Stimulated activated CD8-positive, alpha-beta memory T cell treated with anti-CD3 and anti-CD28 coated beads, Interleukin-7, amount 100 ng/mL, for 4 hours (primary cell): ENCODE measurements at places on chromosomes 2 and 18.

DNA sequence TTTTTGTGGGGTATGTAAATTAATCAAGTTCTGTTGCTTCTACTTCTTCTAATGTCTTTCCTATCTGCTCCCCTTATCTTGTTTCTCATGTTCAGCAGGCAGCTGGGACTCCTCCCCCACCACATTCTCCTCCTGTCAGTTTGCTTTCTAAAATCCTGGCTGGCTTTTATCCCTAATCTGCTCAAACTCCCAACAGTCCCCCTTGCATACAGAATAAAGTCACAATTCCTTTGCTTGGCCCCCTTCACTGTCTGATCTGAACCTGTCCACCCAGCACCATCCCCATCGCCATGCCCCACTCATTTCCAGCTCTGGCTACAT, 2.2 kb downstream of the CFAP221 start:
- DNase-seq: no peak

GRCh38 chr2:71785516-71785981, 332.2 kb downstream of the DYSF start:
- no peak for DNase-seq

GRCh38 chr2:53230691-53231090, 536.9 kb upstream of the CHAC2 start:
- DNase-seq: no peak

GRCh38 chr18:36813824-36814223, 15.0 kb downstream of the TPGS2 start:
- DNase-seq: no peak

DNA sequence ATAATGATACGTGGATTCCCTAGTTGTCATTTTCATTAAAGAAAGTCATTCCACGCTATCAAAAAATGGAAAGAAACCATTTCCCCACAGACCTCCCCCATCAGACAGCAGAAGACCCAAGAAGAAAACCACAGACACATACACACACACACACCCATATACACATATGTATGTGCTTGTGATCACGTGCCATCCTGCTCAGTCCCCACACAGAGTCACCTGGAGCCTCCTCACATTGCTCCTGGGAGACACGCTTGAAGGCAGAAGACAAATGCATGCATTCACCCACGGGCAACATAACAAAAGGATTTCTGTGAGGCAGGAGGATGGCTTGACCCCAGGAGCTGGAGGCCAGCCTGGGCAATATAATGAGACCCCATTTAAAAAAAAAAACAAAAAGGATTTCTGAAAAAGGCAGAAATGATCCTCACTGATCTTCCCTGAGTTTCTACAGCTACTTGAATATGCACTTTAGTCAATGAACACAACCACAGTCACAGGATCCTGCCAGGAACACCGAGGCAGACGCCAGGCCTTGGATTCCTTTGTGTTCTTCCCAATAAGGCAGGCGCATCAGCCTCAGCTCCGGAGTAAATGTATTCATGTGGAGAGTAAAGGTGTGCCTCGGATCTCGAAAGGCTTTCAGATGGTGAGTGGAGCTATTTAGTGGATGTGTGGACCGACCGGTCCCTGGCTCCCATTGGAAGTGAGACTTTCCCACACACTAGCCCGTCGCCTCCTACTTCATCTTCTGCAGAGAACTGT, 21.0 kb downstream of the TGFBRAP1 start:
- DNase-seq: no peak

DNA sequence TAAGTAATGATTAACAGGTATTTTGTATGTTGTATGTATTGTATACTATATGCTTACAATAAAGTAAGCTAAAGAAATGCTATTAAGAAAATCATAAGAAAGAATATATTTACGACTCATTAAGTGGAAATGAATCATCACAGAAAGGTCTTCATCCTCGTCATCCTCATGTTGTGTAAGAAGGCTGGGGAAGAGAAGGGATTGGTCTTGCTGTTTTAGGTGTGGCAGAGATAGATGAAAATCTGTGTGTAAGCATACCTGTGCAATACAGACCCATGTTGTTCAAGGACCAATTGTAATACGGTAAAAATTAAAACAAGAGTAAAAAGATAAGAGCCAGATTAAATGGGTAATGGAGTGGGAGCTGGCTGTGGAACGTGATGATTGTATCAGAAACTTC, 16.6 kb downstream of the SLC35F5 start:
- DNase-seq: no peak

GRCh38 chr2:241135737-241136136, 13.5 kb downstream of the PASK start:
- DNase-seq: no peak

- no peak for DNase-seq
Measured at GRCh38 chr2:231357931-231358330, 37.6 kb upstream of the B3GNT7 start.

GRCh38 chr2:63555931-63556330, 32.3 kb downstream of the WDPCP start:
- no peak for DNase-seq

DNA sequence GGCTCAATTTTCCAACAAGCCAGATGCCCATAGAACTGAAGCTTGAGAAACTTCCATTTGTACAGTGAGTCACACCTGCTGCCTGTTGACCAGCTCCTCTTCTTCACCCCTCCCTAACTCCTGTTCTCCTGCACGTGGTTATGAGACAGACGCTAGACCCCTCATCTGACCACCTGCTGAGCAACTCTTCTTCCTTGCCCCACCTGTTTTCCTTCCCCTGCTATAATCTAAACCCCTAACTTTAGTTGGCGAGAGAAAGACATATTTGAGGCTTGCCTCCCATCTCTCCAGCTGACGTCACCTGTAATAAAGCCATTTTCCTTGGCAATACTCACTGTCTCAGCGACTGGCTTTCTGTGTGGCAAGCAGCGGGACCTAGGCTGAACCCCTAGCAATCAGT, 22.3 kb upstream of the ITM2C start:
- no peak for DNase-seq

DNA sequence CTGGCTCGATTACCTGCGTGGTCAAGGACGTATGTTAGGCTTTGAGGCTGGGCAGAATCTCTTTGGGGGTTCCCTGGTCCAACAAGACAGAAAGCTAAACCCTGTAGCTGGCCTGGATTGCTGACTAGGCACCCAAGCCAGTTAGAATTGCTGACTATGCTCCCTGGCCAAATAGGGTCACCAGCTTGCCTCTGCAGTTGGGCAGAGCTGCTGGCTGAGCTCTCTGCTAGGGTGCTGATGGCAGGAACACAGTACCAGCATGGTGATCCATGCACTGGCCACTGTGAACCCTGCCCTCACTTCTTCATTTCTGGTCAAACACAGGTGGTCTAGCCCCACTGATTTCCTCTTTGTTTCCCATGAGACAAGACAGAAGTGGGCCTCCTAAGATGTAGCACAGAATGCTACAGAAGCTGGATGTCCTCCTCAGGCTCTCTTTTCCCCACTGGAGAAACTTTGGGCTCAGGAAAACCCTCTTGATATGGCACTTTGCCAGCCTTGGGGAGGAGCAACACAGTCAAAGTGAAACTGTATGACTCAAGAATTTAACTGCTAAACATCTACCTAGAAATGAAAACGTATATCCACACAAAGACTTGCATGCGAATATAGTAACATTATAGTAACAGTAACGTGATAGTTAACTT, 20.8 kb downstream of the SP140L start:
- no peak for DNase-seq

DNA sequence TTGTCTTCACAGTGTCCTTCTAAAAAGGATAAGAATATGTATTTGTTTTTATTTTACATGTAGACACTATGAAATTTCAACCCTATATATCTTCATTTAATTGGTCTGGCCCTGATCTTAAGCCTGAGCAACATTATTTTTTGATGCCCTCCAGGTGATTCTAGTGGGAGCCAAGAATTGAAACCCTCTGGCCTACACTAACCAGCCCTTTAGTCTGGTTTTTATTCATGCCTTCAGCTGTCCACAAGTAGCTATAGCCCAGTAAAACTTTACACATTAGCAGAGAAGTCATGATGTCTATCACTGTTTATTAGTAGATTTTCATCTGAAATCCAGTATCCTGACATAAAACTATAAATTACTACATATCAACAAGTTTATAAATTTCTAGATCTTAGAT, 52.7 kb upstream of the UBXN4 start:
- no peak for DNase-seq

GRCh38 chr2:84904151-84904550, 1.3 kb upstream of the TMSB10 start:
- no peak for DNase-seq

- no peak for DNase-seq
Measured at GRCh38 chr2:215447056-215447455, 11.2 kb upstream of the FN1 start.

DNA sequence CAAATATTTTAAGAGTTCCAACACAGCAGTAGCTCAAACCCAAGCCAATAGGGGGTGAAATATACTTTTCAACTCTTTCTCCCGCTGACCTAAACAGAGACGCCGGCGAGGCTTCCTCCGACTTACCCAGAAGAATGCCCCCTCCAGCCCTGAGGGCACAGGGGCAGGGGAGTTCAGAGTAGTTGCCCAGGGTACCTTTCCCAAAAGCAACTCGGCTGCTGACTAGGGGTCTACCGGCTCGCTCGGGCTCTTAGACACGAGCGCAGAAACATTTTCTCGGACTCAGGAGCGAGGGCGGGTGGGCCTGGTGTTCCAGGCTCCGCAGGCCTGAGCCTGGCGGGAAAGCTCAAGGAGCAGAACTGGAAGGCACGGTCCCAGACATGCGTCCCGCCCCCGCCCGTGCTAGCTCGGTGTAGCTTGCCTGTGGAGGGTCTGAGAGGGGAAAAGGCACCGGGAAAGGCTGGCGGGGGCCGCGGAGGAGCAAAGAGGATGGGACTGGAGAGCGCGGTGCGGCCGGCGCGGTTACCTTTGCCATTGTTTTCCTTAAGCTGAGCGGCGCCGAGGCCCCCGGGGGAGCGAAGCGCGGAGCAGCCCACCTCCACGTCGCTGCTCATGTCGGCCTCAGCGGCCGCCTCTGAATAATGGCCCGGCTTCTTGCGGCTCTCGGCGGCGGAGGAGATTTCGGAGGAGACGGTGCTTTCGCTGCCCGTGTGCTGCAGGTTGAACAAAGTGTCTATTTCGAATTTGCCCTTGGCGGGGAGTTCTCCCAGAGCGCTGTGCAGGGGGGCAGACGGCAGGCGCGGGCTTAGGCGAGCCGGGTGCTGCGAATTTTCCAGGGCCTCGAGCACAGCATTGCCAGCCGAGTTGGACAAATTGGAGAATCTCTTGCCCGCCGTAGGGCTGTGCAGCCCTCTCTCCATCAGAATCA, 674 bp downstream of the EVX2 start:
- DNase-seq: no peak

DNA sequence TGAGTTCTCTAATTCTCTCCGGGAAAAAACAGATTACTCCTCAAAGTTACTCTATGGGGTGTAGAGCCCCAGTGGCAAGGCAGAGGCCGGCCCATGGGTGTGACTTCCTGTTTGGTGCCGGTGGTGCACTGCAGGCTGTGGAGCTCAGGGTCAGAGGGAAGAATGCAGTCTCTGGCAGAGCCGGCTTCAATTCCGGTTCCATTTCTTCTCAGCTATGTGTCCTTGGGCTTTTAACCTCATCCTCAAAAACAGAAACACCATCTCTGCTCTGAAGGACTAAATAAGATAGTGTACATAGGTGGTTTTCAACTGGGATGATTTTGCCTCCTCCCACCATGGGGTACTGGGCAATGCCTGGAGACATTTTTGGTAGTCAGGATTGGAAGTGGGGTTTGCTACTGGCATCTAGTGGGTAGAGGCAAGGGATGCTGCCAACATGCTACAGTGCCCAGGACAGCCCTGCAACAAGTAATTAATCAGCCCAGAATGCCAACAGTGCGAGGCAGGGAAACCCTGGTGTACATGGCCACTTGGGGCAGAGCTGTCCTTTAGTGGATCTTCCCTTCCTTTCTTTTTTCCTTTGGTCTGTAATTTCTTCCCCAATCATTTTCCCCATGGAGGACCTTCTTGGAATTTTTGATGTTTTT, 81.2 kb downstream of the INSIG2 start:
- no peak for DNase-seq

DNA sequence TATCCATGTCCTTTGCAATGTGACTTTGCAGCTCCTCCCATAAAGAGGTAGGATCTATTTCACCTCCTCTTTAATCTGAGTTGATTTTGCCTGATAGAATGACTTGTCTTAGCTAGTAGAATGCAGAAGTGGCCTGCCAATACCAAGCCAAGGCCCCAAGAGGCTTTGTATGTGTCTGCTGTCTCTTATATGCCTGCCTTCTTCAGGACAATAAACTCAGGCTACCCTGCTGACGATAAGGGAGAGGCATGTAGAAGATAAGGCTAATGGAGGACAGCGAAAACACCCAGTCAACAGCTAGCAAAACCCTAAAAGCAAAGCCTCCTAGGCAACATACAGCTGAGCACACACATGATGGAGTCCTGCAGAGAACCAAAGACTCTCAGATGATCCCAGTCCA, 1.8 kb upstream of the ZC3H8 start:
- no peak for DNase-seq

DNA sequence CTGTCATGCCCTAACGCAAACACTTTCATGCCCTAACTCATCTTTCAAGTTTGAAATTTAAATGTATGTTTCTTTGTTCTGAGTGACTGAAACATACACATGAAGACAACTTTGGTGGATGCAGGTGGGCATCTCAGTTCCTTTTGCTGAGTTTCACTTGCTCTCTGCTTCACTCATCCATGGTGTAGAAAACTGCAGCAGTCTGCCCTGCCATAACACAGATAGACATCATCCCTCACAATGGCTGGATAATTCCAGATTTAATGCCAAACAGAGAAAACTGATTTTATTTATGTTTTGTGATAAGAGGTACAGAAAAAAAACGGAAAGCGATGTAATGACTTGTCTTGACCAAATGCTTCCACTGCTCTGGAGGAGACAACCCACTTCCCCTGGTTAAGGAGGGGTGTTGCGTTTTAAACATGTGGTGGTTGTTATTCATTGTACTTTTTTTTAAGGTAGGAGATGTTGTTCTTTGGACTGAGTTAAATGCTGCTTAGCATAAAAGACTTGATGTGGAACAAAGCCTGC, 70.4 kb downstream of the RHBDD1 start:
- no peak for DNase-seq

- no peak for DNase-seq
Measured at GRCh38 chr2:181022652-181023051, 42.2 kb downstream of the UBE2E3 start.
